SW 1271 (cell line): ENCODE measurements at places on chromosomes 5 and 9.

- no peak for DNase-seq
These were observed 33.0 kb downstream of the GADD45G start for GRCh38 chr9:89637787-89638186.

DNA sequence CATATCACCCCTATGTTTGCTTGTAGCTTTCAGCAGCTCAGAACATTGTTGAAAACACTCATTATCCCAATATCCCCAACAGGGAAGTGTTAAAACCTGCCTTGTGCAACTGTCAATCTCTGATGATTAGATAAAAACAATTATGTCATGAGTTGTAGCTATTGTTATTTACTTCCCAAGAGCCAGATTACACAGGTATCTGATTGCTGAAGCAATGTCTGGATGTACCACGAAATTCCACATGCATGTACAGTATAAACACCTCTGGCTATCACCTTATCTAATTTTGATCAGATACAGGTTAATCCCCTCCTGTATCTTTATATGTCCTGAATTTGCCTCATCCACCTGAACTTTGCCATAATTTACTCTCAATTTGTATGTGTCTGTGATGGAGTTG is 38.7 kb downstream of the TMC1 start:
- no peak for DNase-seq

DNA sequence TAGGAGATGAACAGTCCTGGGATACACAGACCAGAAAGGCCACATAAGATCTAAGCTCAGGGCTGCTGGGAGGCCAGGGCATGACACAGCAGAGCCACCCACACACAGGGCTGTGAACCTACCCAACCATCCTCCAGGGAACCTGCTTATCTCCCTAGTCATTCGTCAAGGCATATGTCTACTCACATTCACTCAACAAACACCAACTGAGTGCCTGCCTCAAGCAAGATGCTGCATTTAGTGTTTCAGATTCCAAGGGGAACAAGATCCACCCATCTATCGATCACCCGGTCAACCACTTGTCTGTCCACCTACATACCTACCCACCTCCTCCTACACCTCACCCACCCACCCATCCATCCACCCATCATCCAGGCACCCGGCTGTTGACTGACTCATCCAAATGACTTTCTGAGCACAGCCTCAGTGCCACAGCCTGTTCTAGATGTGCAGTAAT is 1.9 kb downstream of the DPM2 start:
- no peak for DNase-seq

- peak; percentile 19 for DNase-seq
These were observed 11.9 kb downstream of the EEIG1 start for GRCh38 chr9:127968700-127969383.

- no peak for DNase-seq
These were observed 57.0 kb downstream of the FBXL17 start for GRCh38 chr5:108324886-108325285.
